ENCODE measurements at places on chromosomes 1 and 21.

- DNase-seq, result no peak
Measured at GRCh38 chr21:44933199-44933917, 6.5 kb upstream of the SLX9 start.

GRCh38 chr1:192943522-192943921, 115.6 kb downstream of the UCHL5 start:
- no peak for DNase-seq

- DNase-seq, result no peak
Measured at GRCh38 chr1:63807046-63807445, 33.2 kb downstream of the ROR1 start.

DNA sequence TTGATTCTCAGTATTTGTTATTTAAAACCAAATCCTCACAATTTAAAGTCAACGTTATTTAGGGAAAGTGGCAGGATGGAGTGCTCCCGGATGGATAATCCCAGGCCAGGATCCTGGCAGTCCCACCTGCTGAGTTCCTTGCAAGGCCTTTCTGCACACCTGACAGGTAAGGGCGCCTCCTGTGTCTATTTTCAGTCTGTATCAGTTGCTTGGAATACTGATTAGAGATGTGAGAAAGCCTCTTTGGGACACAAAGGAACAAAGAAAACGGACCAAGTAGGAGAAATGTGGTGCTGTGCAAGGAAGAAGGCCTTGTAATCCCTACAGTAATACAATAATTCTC, 12.2 kb downstream of the STYXL2 start:
- no peak for DNase-seq

GRCh38 chr1:246782120-246782900, 58.1 kb downstream of the SCCPDH start:
- peak; percentile 77 for DNase-seq

DNA sequence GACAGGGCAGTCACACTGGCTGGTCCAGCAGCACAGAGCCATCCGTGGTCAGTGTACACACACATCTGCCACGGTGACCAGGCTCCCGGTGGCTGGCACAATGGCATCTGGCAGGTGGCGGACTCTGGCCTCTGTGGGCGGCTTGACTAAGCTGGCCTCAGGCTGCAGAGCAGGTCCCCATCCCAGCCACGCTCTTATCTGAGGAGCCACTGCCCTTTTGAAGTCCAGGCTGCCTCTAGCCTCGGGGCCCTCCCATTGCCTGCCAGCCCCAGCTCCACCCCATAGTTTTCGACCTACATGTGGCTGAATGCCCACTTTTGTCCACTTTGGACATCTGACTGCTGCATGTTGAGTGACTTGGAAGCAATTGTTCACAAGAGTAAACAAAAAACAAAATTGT, 29.9 kb upstream of the EDN2 start:
- no peak for DNase-seq

- no peak for DNase-seq
Measured at GRCh38 chr1:114130846-114131525, 22.7 kb downstream of the SYT6 start.

DNA sequence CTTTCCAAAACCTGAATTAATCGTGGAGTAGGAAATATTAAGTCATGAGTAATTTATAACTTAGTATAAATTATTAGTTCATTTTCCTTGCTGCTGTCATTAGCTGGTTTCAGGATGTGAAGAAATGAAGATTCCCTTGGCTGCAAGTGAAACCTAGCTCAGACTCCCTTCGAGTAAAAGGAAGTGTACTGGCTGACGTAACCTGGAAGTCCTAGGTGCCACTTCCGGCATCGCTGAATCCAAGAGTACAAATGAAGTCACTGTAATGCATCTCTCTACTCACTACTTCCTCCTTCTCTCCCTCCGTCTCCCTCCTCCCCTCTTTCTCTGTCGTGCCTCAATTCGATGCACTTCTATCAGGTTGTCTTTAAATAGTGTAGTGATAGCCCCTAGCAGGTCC, 28.8 kb downstream of the ZP4 start:
- DNase-seq, result no peak

DNA sequence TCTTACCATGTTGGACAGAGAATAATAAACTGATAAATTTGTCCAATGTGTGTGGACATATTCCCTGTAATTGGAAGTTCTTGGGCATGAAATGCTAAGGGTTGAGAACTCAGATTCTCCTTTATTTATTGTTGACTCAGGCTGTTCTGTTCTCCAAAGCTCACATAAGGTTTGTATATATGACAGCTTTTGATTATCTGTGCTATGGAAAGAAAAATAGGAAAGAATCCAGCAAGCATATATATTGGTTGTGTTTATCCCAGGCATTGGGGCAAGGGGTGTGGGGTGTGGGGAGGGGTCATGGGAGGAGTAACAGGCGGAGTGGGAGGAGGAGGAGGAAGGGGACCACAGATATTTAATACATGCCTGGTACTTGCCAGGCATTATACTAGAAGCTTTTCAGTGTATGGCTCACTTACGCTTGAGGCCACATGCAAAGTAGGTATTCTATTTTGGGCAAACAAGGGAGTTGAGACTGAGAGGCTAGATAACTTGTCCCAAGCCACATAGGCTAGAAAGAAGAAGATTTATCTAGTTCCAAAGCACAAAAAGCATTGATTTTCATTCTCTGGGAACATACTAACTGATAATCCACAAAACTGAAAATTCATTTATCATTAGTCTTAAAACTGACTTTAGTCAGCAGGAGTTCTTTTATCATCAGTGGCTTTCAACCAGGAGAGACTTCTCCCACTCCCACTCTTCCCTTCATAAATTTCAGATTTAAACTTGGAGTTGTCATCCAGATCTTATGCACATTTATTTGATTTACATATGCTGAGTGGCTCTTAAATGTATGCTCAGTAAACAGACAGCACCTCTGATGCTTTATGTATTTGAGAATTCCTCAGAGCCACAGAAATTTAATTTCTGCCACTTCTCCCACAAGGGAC, 27.2 kb downstream of the NGF start:
- DNase-seq, result no peak

GRCh38 chr1:64687725-64688327, 57.0 kb upstream of the RAVER2 start:
- no peak for DNase-seq

DNA sequence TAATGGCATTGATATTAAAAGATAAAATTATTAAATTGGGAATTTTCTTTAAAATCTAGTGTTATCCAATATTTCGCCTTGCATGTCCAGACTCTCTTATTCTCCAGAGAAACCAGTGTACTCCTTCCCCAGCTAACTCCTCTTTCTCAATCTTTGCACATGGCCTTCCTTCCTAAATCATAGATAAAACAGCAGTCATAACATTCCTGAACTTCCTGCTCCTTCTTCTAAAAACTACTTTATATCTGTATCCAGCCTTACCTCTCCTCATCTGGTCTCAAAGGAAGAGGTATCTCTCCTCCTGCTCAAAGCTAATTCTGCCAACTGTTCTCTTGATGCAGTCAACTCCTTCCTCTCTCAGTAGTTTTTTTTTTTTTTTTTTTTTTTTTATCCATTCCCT, 39.5 kb upstream of the NEK7 start:
- DNase-seq, result peak; percentile 48

DNA sequence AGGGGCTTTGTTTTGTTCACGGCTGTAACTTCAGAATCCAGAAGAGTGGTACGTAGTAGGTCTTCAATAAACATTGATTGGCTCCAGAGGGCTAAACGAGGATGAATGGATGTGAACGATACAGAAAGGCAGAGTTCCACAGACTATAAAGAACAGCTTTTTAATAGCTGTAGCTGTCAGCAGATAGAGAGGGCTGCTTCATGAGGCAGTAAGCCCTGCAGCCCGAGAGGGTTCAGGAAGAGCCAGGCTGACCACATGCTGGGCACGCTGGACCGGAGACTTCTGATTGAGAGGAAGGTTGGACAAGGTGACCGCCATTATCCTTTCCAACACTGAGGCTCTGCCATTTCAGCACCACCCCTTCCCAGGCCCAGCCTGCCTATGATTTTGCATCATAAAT, 45.3 kb downstream of the KIRREL1 start:
- no peak for DNase-seq

DNA sequence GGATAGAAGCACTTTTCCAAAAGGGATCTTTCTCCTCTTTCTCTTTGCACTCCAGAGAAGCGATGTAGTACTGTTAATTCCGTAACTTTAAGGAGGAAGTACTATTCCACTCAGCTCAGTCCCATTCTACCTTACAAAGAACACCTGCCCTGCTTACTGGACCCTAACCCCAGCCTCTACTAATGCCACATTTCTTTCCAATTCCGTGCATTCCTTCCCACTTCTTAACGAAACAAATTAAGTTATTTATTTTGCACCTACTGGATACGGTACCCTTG, 511 bp downstream of the NDC1 start:
- no peak for DNase-seq

- peak; percentile 58 for DNase-seq
Measured at GRCh38 chr1:20102875-20103274, 16.5 kb downstream of the PLA2G2D start.

DNA sequence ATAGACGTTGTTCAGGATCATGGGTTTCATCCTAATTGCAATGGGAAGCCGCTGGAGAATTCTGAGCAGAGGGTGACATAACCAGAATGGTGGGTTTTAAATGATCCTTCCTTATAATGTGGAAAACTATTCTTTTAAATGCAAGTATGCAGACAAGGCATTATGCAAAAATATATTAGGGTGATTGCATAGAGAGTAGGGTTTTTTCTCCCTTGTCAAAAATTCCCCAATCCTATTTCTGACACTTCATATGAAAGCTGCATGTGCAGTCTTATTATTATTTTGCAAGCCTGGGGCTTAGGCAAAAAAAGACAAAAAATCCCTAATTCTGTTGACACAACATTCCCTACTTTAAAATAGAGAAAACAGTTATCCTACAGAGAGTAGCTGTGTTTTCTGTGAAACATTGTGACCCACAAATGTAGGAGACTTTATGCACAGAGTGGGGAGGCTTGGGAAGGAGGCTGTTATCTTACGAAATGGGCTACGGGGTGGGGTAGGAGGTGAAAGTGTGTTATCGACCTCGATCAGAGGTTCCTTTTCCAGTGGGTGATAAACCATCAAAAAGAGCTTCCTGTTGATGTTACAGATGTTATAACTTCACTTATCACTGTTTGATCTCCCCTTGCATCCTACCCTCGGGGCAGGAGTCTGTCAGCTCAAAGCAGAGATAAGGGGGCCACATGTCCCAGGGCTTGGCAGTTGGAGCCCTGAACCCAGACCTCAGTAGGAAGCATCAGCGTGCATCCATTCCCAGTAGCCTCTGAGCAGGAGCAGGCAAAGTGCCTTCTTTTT, 27.2 kb downstream of the RHEX start:
- DNase-seq, result no peak

All from fibroblast of skin of abdomen (primary cell).